ENCODE measurements at places on chromosomes 5 and 9. TPM values are rescaled to one million over a fixed set of nuclear protein-coding genes. Genes with fewer than 3 reads are reported as not detected.

- DNase-seq = peak; percentile 91
These were observed 437.1 kb upstream of the TLE4 start for GRCh38 chr9:79134654-79135053.

DNA sequence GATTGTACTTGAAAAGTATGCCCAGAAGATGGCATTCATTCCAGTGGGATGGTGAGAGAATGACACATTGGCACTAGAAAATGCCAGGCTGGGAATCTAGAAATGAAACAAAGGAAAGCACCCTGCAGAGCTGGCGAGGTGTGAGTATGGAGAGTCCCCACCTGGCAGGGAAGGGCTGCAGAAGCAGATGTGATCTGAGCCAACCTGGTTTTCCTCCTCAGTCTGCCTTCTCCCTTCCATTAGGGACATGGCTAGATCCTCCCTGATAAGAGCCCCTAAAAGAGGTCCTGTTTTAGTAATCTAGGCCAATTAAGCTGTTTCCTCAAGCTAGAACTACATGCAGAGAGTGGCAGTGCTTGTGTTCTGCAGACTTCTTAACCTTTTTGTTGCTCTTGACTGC is 24.7 kb upstream of the TNFSF15 start:
- DNase-seq = no peak

DNA sequence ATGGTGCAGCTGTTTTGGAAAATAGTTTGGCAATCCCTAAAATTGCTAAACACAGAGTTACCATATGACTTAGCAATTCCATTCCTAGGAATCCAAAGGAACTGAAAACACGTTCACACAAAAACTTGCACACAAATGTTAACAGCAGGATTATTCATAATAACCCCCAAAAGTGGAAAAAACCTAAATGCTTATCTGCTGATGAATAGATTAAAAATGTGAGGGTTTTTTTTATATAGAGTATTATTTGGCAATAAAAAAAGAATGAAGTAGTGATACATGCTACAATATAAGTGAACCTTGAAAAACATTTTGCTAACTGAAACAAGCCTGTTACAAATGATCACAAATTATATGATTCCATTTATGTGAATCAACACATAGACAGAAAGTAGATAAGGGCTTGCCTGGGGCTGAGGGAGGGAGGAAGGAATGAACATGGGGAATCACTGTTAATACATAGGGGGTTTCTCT is 45.1 kb upstream of the TRIO start:
- DNase-seq = peak; percentile 70

DNA sequence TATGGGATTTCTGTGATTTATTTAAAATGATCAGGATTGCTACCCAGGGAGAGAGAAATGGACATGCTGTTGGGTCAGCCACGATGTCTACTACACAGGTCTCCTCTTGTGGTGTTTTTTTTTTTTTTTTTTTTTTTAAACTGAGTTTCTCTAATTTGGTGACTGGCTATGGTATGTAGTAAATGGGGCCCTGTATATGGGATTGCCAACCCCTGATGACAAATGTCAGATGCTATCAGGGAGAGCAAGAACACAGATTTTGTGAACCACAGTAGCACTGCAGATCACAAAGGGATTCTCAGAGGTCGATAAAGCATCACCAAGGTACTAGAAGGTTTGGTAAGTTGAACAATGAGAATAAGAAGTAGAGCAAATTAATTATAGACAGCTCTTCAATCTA is 16.5 kb upstream of the TNFAIP8 start:
- no peak for DNase-seq

DNA sequence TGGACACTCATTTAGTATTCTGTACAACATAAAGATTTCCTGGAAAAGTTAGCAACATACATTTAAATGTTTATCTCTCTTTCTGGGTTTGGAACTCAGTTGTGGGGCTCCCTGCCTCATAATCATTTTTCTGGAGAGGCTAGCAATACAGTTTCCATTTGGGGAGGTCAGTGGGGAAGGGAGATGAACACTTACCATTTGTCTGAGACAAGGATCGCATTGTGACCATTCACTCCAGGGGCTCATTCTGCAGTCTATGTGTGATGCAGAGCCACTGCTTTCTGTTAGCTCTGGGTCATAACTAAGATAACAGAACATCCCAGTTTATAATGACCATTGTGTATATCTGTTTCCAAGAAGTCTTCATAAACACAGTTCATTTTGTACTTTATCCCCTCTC is 22.4 kb downstream of the C9 start:
- DNase-seq = no peak

DNA sequence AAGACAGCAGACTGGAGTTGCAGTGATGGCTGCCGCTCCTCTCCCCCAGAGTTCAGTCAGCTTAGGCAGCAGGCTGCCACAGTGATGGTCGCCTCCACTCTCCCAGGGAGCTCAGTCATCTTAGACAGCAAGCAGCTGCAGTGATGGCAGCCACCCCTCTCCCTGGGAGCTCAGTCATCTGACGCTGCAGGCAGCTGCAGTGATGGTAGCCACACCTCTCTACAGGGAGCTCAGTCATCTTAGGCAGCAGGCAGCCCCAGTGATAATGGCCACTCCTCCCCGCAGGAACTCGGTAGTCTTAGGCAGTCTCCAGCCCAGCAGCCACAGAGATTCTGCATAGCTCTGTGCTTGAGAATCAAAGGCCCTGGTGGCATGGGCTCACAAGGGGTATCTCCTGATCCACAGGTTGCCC is 582.7 kb downstream of the DTWD2 start:
- no peak for DNase-seq

DNA sequence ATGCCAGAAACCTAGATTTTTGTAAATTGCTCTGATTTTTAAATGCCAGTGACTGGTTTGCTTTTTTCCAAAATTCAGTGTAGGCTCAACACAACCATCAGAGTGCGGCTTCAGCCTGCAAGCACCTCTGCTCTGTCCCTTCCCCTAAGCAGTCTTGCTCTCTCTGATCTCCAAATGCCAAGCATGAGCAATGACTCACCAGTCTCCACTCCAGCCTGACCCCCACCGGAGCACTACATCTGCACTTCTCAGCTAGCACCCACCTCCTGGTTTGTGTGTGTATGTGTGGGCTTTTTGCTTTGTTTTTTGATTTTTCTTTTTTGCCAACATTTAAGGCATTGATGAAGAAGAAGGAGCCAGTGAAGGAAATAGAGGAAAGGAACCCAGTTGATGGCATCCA is 61.4 kb upstream of the ADRA1B start:
- DNase-seq = peak; percentile 61

DNA sequence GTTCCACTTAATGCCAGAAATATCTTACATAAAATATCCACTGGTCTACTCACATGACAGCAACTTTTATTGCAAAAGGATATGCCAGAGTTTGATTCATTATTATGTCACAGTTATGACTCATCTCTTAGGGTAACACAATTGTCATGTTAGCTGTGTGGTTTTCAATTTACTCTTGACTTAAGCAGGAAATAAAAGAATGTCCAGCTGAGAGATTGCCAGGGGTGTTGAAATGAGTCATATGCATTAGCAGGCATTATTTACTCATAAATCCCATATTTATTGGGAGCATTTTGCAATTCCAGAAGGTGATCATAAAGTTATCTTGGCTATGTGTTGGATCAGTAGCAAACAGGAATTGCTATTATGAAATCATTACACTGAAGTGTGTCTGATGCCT is 1164.6 kb upstream of the CDH18 start:
- DNase-seq = peak; percentile 94

DNA sequence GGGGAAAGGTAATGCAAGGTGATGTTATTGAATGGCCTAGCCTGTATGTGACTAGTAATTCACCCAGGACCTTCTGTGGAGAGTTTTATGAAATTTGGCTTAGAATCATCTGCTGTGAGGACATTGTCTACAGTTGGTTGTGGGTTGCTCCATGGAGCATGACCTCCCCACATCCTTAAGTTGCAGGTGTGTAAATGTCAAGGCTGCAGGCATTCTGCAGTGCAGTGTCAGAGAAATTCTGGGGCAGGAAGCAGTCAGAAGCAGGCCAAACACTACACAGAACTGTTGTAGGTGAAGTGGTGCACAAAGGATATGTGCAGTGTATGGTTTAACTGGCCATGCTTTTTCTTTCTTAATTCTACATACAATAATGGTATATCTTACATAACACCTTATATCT is 588.3 kb downstream of the EBF1 start:
- no peak for DNase-seq

ARID3C gene
- total RNA-seq = not detected

RANBP17 gene
- not detected for total RNA-seq

NDUFA8 gene
- total RNA-seq = 69.3 TPM

ANKRD20A1 gene
- total RNA-seq = not detected

CAMK2A gene
- total RNA-seq = 0.17 TPM

ANGPTL2 gene
- total RNA-seq = 11.5 TPM

ZNF300 gene
- 5.7 TPM for total RNA-seq

Measured in M059J (cell line).